Naive B cell (primary cell): ENCODE measurements at places on chromosomes 1 and 21. TPM values are rescaled to one million over a fixed set of nuclear protein-coding genes. Genes with fewer than 3 reads are reported as not detected.

Gene ZZZ3
- 40.1 TPM for polyA plus RNA-seq

- no peak for DNase-seq
Observed at GRCh38 chr1:231364192-231364591, 26.1 kb downstream of the SPRTN start.

- no peak for DNase-seq
Observed at GRCh38 chr1:94872771-94873495, 52.8 kb downstream of the SLC44A3 start.

Gene DDAH1
- 0.40 TPM for polyA plus RNA-seq

Gene CFHR2
- not detected for polyA plus RNA-seq

GRCh38 chr1:241934201-241934848 lies 23.2 kb upstream of the BECN2 start:
- no peak for DNase-seq

GRCh38 chr1:234540404-234540762 lies 61.4 kb upstream of the TARBP1 start:
- no peak for DNase-seq

DNA sequence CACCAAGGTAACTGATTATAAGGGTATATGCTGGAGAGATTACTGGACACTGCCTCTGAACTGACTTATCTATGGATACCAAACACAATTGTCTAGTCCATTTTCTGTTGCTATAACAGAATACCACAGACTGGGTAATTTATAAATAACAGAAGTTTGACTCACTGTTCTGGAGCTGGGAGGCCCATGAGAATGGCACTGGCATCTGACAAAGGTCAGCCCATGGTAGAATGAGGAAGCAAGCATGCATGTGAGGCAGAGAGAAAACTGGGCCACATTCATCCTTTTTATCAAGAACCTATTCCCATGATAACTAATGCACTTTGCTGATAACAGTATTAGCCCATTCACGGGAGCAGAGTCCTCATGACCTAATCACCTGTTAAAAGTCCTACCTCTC lies 37.4 kb downstream of the FCER1A start:
- DNase-seq: no peak

DNA sequence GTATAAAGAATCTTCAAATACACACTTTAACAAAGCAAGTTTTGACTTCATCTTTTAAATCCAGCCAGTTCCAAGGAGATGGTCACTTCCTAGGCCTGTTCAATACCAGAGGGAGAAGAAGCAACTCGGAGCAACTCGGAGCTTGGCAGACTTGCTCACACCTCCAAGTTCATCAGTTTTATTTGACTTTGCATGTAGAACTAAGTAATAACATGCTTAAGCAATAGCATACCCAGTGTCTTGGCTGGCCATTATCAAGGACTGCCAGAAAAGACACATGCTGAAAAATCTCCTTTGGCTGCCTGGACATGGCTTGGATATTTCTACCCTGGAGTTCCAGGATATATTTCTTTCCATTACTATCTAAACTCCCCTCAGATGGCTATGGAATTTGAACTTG lies 52.6 kb downstream of the GNG12 start:
- no peak for DNase-seq

DNA sequence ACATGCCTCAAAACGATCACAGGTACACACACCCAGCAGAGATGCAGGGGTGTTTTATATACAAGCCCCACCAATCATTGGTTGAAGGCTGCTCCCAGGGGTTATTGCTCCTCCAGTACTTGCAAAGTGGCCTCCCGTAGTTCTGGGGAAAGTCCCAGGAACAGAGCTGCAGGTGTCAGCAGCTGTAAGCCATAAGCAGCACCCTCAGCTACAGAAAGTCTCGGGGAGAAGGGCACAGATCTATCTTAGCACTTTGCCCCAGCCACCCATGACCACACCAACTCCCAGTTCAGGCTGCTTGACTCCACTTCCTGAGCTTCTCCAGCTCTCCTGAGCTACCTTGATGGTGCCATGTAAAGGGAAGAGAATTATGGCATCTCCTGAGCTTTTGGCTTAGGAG lies 222.7 kb upstream of the GJB5 start:
- DNase-seq: no peak

DNA sequence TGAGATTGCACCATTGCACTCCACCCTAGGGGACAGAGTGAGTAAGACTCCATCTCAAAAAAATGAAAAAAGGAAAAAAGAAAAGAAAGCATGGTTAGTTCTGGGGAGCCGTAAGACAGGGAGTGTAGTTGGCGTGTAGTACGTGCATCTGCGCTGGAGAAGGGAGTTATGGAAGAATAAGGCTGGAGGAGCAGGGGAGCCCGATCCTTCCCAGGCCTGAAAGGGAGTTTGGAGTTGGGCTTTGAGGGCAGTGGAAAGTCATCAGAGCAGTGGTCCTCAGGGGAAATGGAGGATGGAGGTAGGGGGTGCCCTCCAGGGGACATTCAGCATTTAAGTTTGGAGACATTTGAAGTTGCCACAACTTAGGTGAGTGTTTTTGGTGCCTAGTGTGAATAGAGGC lies 11.3 kb upstream of the TMEM201 start:
- no peak for DNase-seq

Gene G0S2
- not detected for polyA plus RNA-seq

Gene CRYBG2
- 1.8 TPM for polyA plus RNA-seq

Gene LMX1A
- not detected for polyA plus RNA-seq

DNA sequence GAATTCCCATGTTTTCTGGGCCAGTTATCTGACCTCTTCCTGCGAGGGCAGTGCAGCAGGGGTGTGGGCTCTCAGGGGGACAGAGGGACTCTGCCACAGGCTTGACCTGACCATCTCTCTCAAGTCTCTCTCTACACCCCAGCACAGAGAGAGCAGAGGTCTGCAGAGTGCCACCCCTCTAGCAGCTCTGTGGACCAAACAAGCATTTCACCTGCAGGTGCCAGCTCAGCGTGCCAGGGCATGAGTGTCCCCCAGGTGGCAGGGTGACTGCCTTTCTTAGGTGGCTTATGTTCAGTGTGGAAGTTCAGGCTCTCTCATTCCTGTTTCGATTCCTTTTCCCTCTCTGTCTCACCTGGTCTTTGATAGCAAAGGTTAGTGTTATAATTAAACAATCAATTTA lies 191.3 kb downstream of the CACNA1E start:
- DNase-seq: no peak

Gene CFAP45
- polyA plus RNA-seq: not detected

Gene AMY2A
- not detected for polyA plus RNA-seq

GRCh38 chr1:8604041-8604945 lies 213.1 kb downstream of the RERE start:
- DNase-seq: no peak

GRCh38 chr1:6985549-6986276 lies 200.5 kb downstream of the CAMTA1 start:
- no peak for DNase-seq

DNA sequence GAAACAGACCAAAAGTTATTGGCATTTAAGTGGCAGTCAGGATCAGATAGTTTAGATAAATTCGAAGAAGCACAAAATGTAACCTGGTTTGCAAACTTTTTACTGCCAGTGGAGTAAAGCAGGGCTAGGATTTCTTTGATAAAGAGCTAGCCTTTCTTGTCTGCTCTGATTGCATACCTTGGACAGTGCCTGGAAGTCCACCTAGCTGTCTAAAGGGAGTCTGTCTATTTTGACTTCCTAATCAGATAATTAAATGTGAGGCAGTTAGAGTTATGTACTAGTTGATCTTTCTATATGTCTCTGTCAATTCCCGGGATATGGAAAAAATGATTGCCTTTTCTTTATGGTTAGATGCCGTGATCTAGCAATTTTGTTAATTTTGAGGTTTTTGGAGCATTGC lies 4.1 kb downstream of the GPSM2 start:
- DNase-seq: no peak

DNA sequence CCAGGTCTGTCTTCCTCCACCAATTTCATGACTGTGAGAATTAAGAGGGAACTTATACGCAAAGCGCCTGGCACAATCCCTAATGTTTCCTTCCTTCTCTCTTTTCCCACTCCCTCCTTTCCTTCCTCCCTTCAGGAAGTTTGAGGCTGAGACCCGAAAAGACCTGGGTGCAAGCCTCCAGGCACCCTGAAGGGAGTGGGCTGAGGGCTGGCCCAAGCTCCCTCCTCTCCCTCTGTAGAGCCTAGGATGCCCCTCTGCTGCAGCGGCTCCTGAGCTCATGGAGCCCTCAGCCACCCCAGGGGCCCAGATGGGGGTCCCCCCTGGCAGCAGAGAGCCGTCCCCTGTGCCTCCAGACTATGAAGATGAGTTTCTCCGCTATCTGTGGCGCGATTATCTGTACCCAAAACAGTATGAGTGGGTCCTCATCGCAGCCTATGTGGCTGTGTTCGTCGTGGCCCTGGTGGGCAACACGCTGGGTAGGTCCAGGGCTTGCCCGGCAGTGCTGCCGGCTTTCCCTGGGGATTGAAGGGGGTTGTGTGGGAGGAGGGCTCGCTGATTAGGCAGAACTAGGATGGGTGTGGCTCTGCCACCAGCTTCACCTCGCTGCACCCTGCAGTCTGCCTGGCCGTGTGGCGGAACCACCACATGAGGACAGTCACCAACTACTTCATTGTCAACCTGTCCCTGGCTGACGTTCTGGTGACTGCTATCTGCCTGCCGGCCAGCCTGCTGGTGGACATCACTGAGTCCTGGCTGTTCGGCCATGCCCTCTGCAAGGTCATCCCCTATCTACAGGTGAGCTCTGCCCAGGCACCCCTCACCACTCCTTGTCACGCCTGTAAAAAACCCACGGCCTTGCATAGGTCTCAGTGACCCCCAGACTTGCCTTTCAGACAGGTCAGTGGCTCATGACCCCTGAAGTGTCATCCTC lies 1.7 kb downstream of the HCRTR1 start:
- DNase-seq: no peak

- no peak for DNase-seq
Observed at GRCh38 chr1:60573121-60573520, 499.6 kb upstream of the C1orf87 start.

Gene MIXL1
- 0.23 TPM for polyA plus RNA-seq

DNA sequence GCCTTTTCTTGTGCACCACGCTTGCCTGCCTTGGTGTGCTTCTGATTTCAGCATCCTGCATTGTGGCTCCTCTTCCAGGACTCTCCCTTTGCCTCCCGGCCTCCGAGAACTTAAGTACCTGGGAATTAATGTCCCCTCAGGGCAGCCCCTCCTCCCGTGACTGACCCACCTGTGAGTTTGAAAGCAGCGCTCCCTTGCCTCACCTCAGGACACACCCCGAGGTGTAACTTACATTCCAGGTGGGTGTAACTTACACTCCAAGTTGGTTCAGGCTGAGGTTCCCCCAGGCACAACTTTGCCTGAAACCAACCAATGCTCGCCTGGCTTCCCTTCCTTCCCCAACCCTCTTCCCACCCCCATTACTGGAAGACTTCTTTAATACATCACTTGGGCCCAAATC lies 161.4 kb downstream of the KAZN start:
- DNase-seq: no peak

- DNase-seq: no peak
Observed at GRCh38 chr1:111921948-111922347, 67.5 kb downstream of the KCND3 start.

GRCh38 chr21:15730484-15731242 lies 881 bp downstream of the USP25 start:
- peak; percentile 35 for DNase-seq

GRCh38 chr1:223189903-223190724 lies 47.1 kb upstream of the TLR5 start:
- no peak for DNase-seq

DNA sequence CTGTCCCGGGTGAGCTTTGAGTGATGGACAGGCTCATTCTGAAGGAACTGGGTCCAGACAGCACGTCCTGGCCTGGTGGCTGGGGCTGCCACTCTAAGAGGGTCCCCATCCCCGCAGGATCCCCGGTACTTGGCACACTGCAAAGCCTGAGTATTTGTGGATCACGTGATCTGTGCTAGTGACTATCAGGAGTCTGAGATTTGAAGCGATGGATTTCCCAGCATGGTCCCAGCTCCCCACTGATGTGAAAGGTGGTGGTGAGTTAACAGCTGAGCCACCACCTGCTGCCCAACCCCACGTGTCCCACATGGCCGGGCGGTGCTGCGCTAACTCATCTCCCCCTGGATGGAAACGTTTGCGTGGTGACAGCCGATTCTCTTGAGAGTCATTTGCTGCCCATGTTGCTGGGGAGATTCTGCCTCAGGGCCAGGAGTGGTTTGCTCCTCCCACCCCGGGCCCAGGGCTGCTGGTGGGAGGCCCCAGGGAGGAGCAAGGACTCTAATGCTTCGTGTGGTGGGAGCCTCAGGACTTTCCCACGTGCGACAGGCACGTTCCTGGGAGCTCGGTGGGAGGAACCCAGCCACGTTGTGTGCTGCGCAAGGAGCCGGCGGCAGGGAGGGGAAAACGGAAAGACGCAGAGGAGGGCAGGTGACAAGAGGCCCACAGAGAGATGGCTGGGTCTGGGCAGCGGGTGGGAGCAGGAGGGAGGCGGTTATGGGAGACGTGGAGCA lies 15.1 kb downstream of the FAAP20 start:
- DNase-seq: no peak

GRCh38 chr21:45617021-45617921 lies 26.3 kb upstream of the PCBP3 start:
- no peak for DNase-seq

Gene AMY1C
- polyA plus RNA-seq: not detected

GRCh38 chr1:192575499-192576189 lies at the start of gene RGS1:
RGS1 (plus strand) TSS chr1:192575773; CDS start chr1:192575793, 20 bp downstream.
- DNase-seq: peak; percentile 90

Gene GPR161
- 0.19 TPM for polyA plus RNA-seq
